ENCODE measurements at places on chromosomes 6 and 20.
A peak's percentile ranks its signal among the peaks of the same experiment; 100 is the strongest.

- no peak overlapping the region for H3K4me3 ChIP-seq
- H3K27me3 ChIP-seq: peaks cover 6% of the 10 kb centered on the region
- H3K36me3 ChIP-seq: no peaks in the 10 kb centered on the region
- H3K27ac ChIP-seq: no peak overlapping the region
- no peak for DNase-seq
- no peaks in the 10 kb centered on the region for H3K4me1 ChIP-seq
Measured at GRCh38 chr6:56318851-56319250, 71.5 kb upstream of the COL21A1 start.

GRCh38 chr6:44219053-44219814, 2.5 kb downstream of the MYMX start:
- H3K36me3 ChIP-seq: no peaks in the 10 kb centered on the region
- no peak overlapping the region for H3K27ac ChIP-seq
- peaks cover 3% of the 10 kb centered on the region for H3K27me3 ChIP-seq

- no peak overlapping the region for H3K4me3 ChIP-seq
- peaks cover 6% of the 10 kb centered on the region for H3K36me3 ChIP-seq
- H3K4me1 ChIP-seq: no peaks in the 10 kb centered on the region
- H3K27me3 ChIP-seq: no peaks in the 10 kb centered on the region
Measured at GRCh38 chr6:89034586-89035251, 45.8 kb upstream of the PNRC1 start.

DNA sequence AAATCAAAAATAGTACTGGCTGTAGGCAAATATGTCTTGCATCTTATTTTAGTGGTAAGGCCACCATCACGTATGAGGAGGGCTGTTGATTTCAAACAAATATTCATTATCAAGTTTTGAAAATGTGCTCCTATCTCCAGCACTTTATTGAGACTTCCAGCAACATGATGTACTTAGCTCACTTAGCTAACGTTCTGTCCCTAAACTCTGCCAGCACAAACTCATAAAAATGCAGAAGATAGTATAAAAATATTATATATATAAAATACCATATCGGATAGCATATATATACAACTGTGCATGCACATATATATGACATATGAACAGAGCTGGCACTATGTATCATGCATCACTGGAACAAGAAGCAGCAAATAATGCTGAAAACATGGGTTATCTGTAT, 762.3 kb downstream of the C6orf118 start:
- no peak for DNase-seq
- no peak overlapping the region for H3K4me3 ChIP-seq
- no peak overlapping the region for H3K27ac ChIP-seq
- H3K27me3 ChIP-seq: no peaks in the 10 kb centered on the region
- H3K36me3 ChIP-seq: no peaks in the 10 kb centered on the region
- H3K4me1 ChIP-seq: no peaks in the 10 kb centered on the region

DNA sequence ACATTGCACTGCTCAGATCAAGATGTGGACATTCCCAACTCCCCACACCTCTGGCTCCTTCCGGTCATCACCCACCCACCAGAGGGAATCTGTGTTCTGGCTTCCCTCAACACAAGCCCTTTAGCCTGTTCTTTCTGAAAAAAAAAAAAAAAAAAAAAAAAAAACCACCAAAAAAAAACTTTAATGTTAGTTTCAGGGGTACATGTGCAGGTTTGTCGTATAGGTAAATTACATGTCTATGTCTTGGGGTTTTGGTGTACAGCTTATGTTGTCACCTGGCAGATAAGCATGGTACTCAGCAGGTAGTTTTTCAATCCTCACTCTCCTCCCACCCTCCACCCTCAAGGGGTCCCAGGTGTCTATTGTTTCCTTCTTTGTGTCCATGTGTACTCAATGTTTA, 135.8 kb upstream of the FOXA2 start:
- no peaks in the 10 kb centered on the region for H3K36me3 ChIP-seq
- no peak overlapping the region for H3K4me3 ChIP-seq
- no peak overlapping the region for H3K27ac ChIP-seq

GRCh38 chr6:137145421-137145820, 28.0 kb downstream of the IL22RA2 start:
- H3K27ac ChIP-seq: no peak overlapping the region
- H3K36me3 ChIP-seq: no peaks in the 10 kb centered on the region
- no peak for DNase-seq
- no peak overlapping the region for H3K4me3 ChIP-seq
- H3K27me3 ChIP-seq: peaks cover 3% of the 10 kb centered on the region

DNA sequence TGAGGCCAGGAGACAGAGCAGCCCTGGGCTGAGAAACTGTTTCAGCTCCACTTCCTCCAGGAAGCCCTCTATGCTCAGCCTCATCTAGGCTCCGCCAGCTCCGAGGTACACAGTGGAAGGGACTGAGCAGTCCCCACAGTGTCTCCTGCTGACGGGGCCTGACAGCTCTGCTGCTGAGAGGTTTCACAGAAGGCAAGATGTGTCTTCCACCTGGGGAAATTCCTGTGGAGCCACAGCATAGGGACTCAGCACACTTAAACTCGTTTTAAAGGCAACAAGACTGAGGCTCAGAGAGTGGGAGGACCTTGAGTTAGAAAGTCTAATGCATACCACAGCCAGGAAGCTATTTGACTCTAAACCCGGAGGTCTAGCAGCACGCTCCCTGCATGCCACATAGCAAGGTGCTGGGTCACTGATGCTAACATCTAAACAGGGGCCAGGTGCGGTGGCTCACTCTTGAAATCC, 6.8 kb downstream of the ADA start:
- H3K27me3 ChIP-seq: no peaks in the 10 kb centered on the region
- peak; percentile 64 for DNase-seq
- peak overlapping the region; percentile 89 for H3K27ac ChIP-seq
- peaks cover 79% of the 10 kb centered on the region for H3K4me1 ChIP-seq
- H3K36me3 ChIP-seq: peaks cover 6% of the 10 kb centered on the region

DNA sequence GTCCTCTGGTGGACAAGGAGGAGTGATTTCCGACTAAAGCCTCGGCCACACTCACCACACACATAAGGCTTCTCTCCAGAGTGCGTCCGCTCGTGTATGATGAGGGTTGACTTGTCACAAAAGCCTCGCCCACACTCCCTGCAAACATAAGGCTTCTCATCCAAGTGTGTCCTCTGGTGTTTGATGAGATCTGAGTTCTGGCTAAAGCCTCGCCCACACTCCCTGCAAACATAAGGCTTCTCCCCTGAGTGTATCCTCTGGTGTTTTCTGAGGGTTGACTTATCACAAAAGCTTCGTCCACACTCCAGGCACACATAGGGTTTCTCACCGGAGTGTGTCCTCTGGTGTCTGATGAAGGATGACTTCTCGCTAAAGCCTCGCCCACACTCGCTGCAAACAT, 12.9 kb upstream of the SNRPB start:
- H3K27ac ChIP-seq: no peak overlapping the region
- H3K36me3 ChIP-seq: peaks cover 68% of the 10 kb centered on the region
- no peaks in the 10 kb centered on the region for H3K4me1 ChIP-seq
- H3K4me3 ChIP-seq: no peak overlapping the region
- no peaks in the 10 kb centered on the region for H3K27me3 ChIP-seq
- DNase-seq: no peak

GRCh38 chr6:12931639-12932038, 215.1 kb downstream of the PHACTR1 start:
- peaks cover 7% of the 10 kb centered on the region for H3K27me3 ChIP-seq
- H3K4me3 ChIP-seq: no peak overlapping the region
- H3K4me1 ChIP-seq: no peaks in the 10 kb centered on the region
- no peaks in the 10 kb centered on the region for H3K36me3 ChIP-seq

GRCh38 chr20:48716086-48716485, 111.7 kb downstream of the PREX1 start:
- no peaks in the 10 kb centered on the region for H3K27me3 ChIP-seq
- peak; percentile 66 for DNase-seq
- H3K4me1 ChIP-seq: peaks cover 65% of the 10 kb centered on the region

GRCh38 chr6:108748055-108748454, 100.2 kb upstream of the ARMC2 start:
- H3K27ac ChIP-seq: no peak overlapping the region
- H3K27me3 ChIP-seq: peaks cover 10% of the 10 kb centered on the region
- no peak overlapping the region for H3K4me3 ChIP-seq
- no peaks in the 10 kb centered on the region for H3K36me3 ChIP-seq

- no peak overlapping the region for H3K4me3 ChIP-seq
- H3K27ac ChIP-seq: no peak overlapping the region
- peaks cover 6% of the 10 kb centered on the region for H3K27me3 ChIP-seq
- peaks cover 16% of the 10 kb centered on the region for H3K4me1 ChIP-seq
- DNase-seq: no peak
Measured at GRCh38 chr6:150717419-150717818, 117.7 kb downstream of the PLEKHG1 start.

- peak; percentile 84 for DNase-seq
- peaks cover 41% of the 10 kb centered on the region for H3K4me1 ChIP-seq
- H3K27me3 ChIP-seq: no peaks in the 10 kb centered on the region
- H3K27ac ChIP-seq: peak overlapping the region; percentile 77
- H3K4me3 ChIP-seq: peak overlapping the region; percentile 43
- H3K36me3 ChIP-seq: peaks cover 10% of the 10 kb centered on the region
Measured at GRCh38 chr6:43668151-43669028, 19.2 kb downstream of the MRPS18A start.

DNA sequence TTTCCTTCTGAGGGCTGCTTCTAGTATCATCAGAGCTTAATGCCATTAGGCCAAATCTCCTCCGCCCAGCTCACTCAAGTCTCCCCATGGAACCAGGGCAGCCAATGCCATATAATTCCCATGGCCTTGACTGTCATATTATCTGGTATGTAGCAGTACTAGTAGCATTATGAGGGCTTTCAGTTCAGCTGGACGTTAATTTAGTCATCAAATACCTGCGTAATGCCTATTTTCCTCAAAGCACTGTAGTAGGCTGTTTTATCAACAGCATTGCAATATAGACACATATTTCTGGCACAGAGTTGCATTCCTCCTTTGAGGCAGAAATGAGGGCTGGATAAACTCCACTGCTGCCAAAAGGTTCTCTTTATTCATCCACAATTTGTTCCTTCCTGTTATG, 1.7 kb downstream of the KCTD20 start:
- no peak for DNase-seq
- H3K4me1 ChIP-seq: peaks cover 31% of the 10 kb centered on the region
- H3K4me3 ChIP-seq: peak overlapping the region; percentile 95
- H3K27me3 ChIP-seq: no peaks in the 10 kb centered on the region

- H3K36me3 ChIP-seq: no peaks in the 10 kb centered on the region
- no peaks in the 10 kb centered on the region for H3K4me1 ChIP-seq
- H3K27me3 ChIP-seq: peaks cover 3% of the 10 kb centered on the region
- no peak overlapping the region for H3K27ac ChIP-seq
Measured at GRCh38 chr20:57835074-57835452, 125.2 kb upstream of the PMEPA1 start.

- peak overlapping the region; percentile 80 for H3K4me3 ChIP-seq
- H3K36me3 ChIP-seq: no peaks in the 10 kb centered on the region
Measured at GRCh38 chr6:21586740-21587178, 6.8 kb upstream of the SOX4 start.

GRCh38 chr6:77876300-77876699, 223.5 kb downstream of the MEI4 start:
- no peaks in the 10 kb centered on the region for H3K36me3 ChIP-seq
- H3K4me3 ChIP-seq: no peak overlapping the region
- no peaks in the 10 kb centered on the region for H3K4me1 ChIP-seq

- no peak overlapping the region for H3K4me3 ChIP-seq
- H3K4me1 ChIP-seq: peaks cover 61% of the 10 kb centered on the region
- no peak for DNase-seq
- no peaks in the 10 kb centered on the region for H3K27me3 ChIP-seq
- no peak overlapping the region for H3K27ac ChIP-seq
- no peaks in the 10 kb centered on the region for H3K36me3 ChIP-seq
Measured at GRCh38 chr6:47483516-47483852, 5.9 kb downstream of the CD2AP start.

DNA sequence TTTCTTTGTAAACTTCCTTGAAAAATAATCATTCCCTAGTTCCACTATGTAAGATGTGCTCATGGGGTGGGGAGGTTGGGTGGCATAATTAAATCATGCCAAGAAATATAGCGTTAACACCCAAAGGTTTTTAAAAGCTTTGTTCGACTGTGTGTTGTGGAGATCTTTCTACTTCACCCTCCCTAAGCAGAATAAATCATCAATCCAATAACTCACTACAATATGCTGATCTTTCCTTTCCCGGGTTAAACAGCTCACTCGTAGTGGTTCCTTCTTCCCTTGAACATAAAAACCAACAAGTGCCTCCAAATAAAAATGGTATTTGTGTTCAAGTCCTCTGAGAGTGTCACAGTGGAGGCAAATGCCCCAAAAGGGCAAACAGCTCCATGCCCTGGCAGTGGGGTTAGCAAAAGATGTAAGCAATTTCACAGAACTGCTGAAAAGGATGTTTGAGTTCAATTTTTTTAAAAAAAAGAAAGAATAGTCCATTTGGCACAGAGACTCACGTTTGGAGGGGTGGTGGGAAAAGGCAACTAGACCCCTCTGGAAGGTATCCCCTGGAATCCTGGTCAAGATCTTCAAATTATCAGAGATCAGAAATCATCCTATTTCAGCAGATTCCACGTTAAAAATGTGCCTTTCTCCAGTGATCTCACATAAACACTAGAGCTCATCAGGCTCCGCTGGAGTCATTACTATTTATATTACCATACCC, 99.1 kb downstream of the TFAP2A start:
- no peaks in the 10 kb centered on the region for H3K4me1 ChIP-seq
- no peak overlapping the region for H3K4me3 ChIP-seq
- peaks cover 7% of the 10 kb centered on the region for H3K27me3 ChIP-seq
- DNase-seq: no peak
- no peak overlapping the region for H3K27ac ChIP-seq
- H3K36me3 ChIP-seq: no peaks in the 10 kb centered on the region

GRCh38 chr6:44833248-44833647, 445.7 kb downstream of the CDC5L start:
- H3K4me1 ChIP-seq: peaks cover 18% of the 10 kb centered on the region
- no peak for DNase-seq
- no peak overlapping the region for H3K27ac ChIP-seq

GRCh38 chr6:4134841-4135664, at the start of gene ECI2:
Gene ECI2, minus strand, starts transcription at chr6:4135575. Its CDS starts 15 bp downstream, at chr6:4135560.
- H3K4me1 ChIP-seq: peaks cover 45% of the 10 kb centered on the region
- peaks cover 26% of the 10 kb centered on the region for H3K36me3 ChIP-seq
- H3K4me3 ChIP-seq: peak within 1 kb of the TSS; percentile 79
- H3K27me3 ChIP-seq: no peaks in the 10 kb centered on the region
- H3K27ac ChIP-seq: peak within 1 kb of the TSS; percentile 85

DNA sequence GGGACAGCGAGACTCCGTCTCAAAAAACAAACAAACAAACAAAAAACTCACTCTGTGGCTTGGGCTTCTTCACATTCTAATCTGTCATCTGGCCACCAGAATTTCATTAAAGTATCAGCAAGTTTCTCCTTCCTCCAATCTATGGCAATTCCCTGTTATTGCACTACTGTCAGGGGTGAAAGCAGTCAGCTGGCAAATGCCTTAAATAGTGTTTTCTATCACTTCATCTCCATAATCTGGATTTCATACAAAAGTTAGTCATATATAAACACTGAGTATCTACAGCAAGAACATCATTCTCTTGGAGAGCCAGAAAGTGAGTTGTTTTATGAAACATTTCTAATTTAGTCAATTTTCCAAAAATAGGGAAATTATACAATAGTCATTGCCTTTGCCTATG, 56.1 kb downstream of the PHACTR3 start:
- H3K27ac ChIP-seq: no peak overlapping the region
- H3K4me1 ChIP-seq: no peaks in the 10 kb centered on the region
- no peak overlapping the region for H3K4me3 ChIP-seq
- no peak for DNase-seq
- H3K27me3 ChIP-seq: peaks cover 15% of the 10 kb centered on the region

Data from activated CD4-positive, alpha-beta T cell treated with anti-CD3 and anti-CD28 coated beads for 36 hours (primary cell).